ENCODE measurements at places on chromosomes 3 and 15.

- no peak for DNase-seq
Measured at GRCh38 chr3:13786811-13787210, 93.1 kb downstream of the WNT7A start.

GRCh38 chr3:49120096-49120437, 556 bp downstream of the USP19 start:
- no peak for DNase-seq

DNA sequence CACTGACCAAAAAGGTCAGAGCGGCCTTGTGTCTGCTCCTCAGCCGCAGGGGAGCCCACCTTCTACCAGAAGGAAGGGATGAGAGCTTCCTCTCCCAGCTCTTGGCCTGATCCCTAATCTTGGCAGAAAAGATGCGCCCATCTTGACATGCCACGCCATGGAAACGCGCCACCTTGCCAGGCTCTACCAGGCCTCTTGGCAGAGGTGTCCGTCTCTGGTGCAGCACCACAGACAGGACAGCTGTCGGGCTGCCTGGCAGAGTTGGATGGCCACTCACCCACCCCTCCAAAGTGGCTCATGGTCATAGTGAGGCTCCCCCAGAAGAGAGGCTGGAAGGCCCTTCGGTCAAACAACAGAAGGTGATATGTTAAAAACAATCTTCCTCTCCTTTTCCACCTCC, 105.2 kb downstream of the LIPC start:
- DNase-seq = no peak

DNA sequence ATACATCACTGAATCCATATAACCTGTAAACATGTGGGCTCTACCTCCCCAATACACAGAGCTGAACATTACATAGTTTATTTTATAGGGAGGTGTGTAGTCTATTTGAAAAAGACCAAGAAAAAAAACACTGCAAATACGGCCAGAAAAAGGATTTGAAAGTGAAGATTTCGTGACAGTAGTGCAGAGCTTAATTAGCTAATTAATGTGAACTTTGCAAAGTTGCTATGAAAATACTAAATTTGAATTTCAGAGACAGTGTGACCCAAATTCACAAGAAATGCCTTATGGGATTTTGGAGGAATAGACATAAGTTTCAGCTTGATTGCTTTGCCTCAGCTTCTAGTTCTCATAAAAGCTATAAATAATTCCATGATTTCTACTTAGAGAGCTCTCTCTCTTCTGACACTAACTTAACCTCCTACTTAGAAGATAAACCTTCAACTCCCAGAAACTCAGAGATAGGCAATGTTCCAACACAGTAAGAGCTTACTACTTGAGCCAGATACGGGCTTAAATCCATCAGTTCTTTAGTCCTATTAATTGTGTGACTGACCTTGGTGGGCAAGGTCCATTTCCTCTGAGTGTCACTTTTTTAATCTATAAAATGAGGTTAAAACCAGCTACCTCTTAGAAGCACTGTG, 87.3 kb upstream of the THBS1 start:
- no peak for DNase-seq

GRCh38 chr3:32758375-32758753, 59.4 kb upstream of the TRIM71 start:
- no peak for DNase-seq

DNA sequence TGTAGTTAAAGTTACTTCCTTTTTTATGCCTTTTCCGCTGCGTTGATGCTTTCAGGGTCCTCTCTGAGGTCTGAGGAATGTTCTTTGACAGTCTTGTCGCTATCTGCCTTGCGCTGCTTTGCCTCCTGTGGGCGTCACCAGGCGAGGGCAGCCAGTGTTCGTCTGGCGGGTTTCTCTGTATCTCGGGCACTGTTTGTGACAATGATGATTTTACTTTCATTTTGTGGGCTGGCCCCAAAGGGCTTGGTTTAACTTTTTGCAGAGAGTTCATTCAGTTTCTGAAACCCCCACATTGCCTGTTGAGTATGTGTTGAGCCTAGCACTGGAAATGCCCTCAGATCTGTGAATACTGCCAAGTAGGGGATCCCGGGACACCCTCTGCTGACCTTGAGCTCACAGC, 24.6 kb upstream of the SACM1L start:
- no peak for DNase-seq

DNA sequence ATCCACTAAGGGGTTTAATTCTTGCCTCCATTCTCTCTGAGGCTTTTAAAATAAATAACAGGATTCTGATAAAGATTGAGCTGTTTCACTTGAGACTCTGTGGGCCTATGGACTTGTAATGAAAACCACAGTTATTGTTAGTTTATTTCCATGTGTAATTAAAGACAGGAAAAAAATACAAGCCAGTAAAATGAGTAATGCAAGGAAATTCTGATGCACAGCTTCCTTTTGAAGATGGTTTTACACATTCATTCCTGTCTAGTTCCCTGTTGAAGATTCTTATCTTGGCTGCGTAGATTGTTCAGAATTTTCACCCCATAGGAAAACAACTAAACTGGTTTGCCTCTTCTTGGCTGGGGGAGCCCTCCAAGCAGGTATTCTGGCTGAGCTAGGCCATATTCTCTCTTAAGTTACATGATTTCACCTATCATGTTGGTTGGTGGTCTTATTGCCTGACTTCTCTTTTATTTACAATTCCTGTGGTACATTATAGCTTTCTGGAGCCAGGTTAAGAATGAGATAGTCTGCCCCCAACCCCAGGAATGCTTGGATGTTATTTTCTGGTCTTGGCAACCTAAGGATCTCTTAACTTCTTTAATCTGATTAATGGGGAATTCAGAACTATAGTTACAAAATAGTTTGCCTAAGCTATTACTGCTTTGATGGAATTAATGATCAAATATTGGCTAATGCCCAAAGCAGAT, 67.6 kb downstream of the MITF start:
- DNase-seq = no peak

DNA sequence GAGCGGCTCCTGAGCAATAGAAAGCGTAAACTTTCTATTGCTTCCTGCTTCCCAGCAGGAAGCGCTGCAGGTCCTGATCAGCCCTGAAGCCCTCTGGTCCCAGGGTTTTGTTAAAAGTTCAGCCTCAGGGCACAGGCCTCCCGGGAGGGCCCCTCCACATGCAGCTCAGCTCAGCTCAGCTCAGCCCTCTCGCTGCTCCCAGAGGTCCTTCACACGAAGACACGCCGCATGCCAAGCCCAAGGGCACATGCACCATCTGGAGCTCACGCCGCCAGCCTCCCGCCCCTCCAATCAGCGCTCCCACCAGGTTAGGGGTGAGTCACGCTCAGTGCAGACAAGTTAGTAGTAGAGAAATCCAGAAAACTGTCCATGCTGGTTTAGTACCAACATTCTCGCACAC, 12.7 kb downstream of the TKT start:
- no peak for DNase-seq

DNA sequence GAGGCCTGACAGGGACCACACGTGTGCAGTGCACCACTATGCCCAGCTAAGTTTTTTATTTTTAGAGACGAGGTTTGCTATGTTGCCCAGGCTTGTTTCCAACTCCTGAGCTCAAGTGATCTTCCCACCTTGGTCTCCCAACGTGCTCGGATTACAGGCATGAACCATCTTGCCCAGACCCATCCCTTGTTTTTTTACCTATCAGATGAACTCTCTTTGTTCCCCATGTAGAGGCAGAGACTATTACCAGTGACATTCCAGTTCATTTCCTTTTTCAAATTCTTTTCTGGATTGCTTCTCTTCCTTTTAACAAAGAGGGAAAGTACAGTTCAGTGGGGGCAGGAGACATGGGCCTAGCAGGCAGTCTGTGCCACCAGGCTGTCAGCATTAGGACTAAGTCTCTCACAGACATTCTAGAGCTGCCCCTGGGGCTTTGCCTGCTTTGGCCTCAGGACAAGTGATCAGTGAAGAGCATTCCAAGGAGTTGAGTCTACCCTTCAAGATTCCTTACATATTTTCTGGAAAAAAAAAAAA, 103.5 kb upstream of the SLC7A14 start:
- DNase-seq = no peak

DNA sequence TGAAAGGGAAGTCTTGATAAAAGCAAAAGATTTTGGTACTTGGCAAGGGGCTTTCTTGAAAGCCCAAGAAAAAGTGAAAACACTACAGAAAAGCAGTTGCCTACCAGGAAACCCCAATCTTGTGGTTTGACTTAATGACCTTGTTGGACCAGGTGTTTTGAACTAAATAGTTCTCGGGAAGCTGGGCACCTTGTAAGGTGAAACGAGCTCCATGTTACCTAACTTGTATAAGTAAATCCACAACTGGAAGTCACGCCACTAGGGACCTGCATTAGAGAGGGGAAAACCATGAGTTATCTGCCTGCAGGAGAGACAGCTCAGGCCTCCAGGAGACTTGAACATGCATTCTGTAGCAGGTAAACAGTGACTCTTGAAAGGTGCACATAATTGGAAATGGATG, 88.2 kb downstream of the GMPS start:
- DNase-seq = no peak

DNA sequence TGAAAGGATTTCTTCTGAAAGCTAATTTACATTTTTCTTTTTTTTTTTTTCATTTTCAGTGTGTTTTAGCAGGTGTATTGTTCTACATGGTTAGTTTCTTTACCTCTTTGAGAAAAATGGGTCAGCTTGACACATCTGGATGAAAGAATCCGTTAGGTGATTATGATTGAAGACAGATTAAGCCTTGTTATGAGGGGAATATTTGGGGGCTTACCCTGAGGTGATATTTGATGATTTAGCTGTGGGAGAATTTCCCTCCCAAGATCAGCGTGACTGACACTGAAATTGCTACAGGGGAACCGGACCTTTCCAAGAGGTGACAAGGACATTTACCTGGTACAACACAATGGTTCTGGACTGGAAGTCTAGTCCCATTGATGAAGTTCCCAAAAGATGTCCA, 147.5 kb downstream of the NFKBIZ start:
- DNase-seq = no peak

DNA sequence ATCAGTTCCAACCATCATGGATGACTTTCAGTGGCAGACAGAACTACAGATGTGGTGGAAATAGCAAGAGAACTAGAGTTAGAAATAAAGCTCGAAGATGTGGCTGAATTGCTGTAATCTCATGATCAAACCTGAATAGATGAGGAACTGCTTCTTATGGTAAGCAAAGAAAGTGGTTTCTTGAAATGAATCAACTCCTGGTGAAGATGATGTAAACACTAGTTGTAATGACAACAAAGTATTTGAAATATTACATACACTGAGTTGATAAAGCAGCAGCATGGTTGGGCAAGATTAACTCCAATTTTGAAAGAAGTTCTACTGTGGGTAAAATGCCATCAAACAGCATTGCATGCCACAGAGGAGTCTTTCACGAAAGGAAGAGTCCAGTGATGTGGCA, 131.7 kb upstream of the FAM3D start:
- DNase-seq = no peak

GRCh38 chr3:46699676-46700523, 1.3 kb upstream of the TMIE start:
- no peak for DNase-seq

DNA sequence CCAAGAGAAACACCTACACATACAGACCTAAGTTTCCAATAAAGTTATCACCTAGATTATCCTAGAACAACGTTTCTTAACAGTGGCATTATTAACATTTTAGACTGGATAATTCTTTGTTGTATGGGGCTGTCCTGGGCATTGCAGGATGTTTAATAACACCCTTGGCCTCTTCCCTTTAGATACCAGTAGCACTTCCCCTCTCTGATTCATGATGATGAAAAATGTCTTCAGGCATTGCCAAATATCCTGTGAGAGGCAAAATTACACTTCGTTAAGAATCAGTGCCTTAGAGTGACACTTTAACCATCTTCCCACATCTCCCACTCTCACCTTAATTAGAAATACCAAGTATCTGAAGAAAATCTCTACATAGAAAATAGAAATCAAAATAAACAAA, 352.6 kb downstream of the CGGBP1 start:
- DNase-seq = no peak

GRCh38 chr3:187610981-187611511, 59.1 kb downstream of the SST start:
- no peak for DNase-seq

GRCh38 chr3:188369526-188369925, 215.6 kb downstream of the LPP start:
- DNase-seq = no peak

- no peak for DNase-seq
Measured at GRCh38 chr3:59341459-59341858, 291.6 kb upstream of the CFAP20DC start.
